Effector CD8-positive, alpha-beta T cell (primary cell): ENCODE measurements at places on chromosomes 2 and 18.

DNA sequence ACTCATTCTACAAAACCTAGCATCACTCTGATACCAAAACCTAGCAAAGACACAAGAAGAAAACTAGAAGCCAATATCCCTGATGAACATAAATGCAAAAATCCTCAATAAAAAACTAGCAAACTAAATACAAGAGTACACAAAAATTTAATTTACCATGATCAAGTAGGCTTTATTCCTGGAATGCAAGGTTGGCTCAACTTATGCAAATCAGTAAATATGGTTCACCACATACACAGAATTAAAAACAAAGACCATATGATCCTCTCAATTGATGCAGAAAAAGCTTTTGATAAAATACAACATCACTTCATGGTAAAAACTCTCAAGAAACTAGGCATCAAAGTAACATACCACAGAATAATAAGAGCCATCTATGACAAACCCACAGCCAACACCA, 188.3 kb downstream of the ETAA1 start:
- no peak for DNase-seq

DNA sequence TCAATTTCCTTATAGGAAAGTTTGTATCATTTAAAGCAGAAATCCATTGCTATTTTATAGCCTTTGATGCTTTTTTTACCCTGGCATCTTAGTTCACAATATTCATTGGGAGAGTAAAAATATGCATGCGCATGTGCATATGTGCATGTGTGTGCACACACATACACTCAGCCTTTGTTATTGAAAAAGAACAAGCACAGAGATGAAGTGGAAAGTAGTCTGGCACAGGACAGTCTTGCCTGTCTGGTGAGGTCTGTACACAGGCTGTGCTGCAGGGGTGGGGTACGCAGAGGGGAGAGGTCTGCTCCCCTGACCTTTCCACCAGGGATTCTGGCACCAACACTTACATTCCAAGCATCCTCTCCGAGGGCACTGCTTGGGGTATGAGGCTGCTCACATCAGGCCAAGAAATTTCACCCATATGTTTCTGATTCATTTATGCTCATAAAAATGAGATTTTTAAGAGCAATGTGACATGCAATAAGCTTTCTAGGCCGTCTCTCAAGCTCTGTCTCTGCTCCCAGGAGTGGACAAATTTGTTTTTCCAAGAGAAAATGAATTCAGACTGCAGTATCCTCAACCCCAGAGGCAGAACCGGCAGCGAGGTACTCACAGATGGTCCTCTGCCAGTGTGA, 237.2 kb downstream of the INSIG2 start:
- DNase-seq = no peak

DNA sequence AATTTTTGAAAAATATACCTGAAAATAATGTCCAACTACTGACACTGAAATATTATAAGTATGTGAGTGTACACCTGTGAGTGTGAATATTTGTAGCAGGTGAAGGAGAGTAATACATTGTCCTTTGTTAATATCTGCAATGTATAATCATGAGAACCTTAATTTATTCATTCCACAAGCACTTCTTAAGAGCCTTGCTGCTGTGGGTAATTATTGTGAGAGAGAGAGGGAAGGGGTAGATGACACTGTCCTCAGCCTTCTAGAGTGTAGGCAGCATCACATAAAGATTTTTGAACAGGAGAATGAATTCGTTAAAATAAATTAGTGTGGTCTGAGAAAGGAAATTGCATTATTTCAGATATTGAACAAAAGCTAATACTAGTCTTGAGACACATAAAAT, 157.2 kb downstream of the MAP2 start:
- no peak for DNase-seq

GRCh38 chr2:239144713-239144999, 256.2 kb downstream of the HDAC4 start:
- DNase-seq = no peak

GRCh38 chr2:27323596-27324285, 844 bp upstream of the MPV17 start:
- no peak for DNase-seq

GRCh38 chr2:45860136-45861121, 209.0 kb downstream of the PRKCE start:
- DNase-seq = no peak

GRCh38 chr2:164474873-164475272, 146.4 kb downstream of the GRB14 start:
- no peak for DNase-seq

- peak; percentile 4 for DNase-seq
Measured at GRCh38 chr2:178306352-178307073, 112.2 kb downstream of the OSBPL6 start.

- no peak for DNase-seq
Measured at GRCh38 chr18:36255072-36255698, 42.3 kb upstream of the FHOD3 start.

- no peak for DNase-seq
Measured at GRCh38 chr18:32160547-32160946, 29.3 kb upstream of the MEP1B start.

- DNase-seq = no peak
Measured at GRCh38 chr2:135056790-135057189, 4.7 kb downstream of the RAB3GAP1 start.

DNA sequence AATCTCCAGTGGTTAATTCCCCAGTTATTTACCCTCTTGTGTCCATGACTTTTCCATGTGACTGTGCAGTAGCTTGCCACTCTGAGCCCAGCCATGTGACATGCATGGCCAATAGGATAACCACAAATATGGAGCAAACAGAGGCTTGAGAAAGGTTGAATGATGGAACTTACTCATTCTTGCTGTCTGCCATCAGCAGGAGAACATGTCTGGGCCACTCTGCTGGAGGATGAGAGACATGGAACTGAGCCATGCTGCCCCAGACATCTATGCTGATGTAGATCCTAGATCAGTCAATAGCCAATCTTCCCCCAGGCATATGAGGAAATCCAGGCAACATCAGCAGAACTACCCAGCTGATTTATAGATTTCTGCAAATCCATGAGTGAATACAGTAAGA, 992.3 kb upstream of the FANCL start:
- no peak for DNase-seq

- peak; percentile 3 for DNase-seq
Measured at GRCh38 chr2:22355816-22356433, 1029.1 kb upstream of the KLHL29 start.

GRCh38 chr18:64986906-64987495, 763.8 kb upstream of the CDH7 start:
- DNase-seq = no peak

- DNase-seq = no peak
Measured at GRCh38 chr2:219852626-219853025, 225.2 kb downstream of the SLC4A3 start.

- no peak for DNase-seq
Measured at GRCh38 chr2:187310701-187311100, 137.4 kb downstream of the CALCRL start.
